GF-D8 (cell line): ENCODE measurements at places on chromosomes 1 and 21.

GRCh38 chr1:203187689-203188264 lies 1.3 kb upstream of the CHI3L1 start:
- no peak for DNase-seq

GRCh38 chr1:148290881-148291280 lies 138.8 kb upstream of the NBPF11 start:
- DNase-seq, result no peak

DNA sequence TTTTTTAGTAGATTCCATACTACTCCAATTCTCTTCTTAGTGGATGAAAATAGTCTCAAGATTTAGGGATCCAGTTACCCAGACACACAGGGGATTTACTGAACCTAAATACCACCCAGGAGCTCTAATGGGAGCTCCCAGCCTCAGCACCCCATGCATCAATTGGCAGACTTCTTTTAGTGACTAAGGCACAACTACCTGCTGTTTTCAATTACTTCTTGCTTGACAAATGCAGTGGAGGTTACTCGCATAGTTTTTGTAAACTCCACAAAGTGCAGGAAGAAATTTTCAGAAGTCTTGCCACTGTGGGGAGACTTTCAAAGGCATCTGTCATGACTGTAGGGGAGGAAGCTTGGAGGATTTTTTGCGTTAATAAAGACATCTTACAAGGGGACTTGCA lies 35.5 kb upstream of the MAP10 start:
- DNase-seq, result no peak

- DNase-seq, result no peak
Observed at GRCh38 chr1:177067752-177068410, 96.6 kb downstream of the ASTN1 start.

DNA sequence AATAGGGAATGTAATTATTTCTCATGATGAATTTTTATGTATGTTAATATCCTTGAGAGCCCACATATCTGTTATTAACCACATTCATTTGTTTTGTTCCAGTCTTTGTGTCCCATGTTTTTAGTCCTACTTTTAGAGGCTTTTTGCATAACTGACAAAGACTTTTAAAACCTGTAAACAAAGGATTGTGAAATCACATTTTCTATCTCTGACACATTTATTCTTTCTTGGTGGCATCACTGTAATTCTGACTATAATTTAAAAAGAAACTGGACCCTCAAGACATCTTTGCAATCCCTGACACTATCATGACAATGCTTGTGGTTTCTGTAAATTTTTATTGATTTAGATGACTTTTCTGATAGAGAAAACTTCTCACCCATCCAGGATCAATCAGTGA lies 313.1 kb downstream of the SIPA1L2 start:
- DNase-seq, result no peak

DNA sequence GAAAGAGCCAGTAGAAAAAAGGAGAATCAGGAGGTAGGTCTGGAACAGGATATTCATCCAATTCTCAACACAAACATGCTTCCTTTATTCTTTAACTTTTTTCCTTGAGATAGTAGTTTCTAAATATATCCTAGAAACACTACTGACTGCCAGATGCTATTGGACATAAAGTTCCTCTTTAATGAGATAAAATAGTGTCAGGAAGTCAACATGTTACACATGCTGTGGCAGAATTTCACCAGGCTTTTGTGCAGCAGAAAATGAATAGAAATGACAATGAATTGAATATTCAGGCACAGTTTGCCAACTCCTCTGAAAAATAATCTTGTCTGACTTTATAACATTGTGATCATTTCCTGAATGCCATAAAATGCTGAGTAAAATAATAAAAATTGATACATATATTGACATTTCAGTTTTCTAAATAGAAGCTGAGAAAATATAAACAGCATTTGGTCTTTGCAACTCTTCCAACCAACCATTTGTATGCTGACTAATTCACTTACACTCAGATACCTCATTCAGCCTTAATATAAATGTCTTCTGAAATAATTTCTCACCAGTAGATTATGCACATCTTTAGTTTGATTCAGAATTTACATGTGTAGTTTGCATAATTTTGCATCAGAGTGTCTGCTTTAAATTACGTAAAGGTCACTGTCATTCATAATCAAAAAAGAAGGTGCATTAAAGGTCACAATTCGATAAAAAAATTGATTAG lies 486.1 kb upstream of the ADGRL2 start:
- DNase-seq, result no peak

DNA sequence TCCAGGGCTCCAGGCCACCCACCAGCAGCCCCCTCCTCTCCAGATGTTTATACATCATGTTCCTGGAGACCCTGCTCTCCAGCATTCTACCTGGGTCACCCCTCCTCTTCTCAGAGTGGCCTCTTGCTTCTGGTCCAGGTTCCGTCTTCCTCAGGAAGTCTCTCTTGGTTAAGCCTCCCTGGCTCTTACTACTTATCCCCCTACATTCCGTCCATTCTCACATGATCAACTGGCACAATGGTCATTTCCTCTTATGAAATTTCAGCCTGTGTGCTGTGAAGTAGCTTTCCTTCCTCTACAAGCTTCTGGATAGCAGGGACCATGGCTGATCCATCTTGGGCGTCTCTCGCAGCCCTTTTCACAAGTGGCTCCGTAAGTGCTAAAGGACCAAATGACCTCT lies 33.9 kb upstream of the ATP2B4 start:
- no peak for DNase-seq

DNA sequence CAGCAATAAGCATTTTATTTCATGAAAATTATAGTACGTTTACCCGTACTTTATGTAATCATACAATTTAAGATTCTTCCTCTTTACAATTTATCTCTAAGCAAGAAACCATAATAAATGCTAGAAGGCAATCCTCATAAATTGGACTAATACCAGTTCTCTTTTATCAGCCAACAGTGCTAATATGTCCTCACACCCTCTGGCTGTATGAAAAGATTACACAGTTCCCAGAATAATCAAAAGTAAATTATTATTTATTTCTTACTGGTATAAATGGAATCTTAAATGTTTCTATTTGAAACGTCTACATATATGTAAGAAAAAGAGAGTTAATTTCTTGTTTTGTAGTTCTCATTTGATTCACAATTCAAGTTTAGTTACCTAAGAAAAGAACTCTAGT lies 3.1 kb upstream of the CDKN2C start:
- no peak for DNase-seq

GRCh38 chr1:115170961-115171392 lies 81.7 kb upstream of the TSPAN2 start:
- no peak for DNase-seq

DNA sequence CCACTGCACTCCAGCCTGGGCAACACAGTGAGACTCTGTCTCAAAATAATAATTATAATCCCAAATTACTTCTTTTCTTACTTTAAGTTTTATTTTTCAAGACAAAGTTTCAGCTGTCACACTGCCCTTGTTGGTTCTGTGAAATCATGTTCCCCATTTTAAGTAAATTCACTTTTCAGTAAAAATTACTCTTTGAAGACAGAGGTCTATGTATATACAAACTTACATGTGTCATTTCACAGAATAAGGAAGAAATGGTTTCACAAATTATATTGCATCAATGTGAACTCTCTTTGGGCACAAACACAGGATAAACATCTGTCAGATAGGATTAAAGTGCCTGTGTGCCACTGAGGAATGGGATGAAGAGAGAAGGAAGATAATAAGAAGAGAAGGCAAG lies 33.1 kb upstream of the ETS2 start:
- DNase-seq, result no peak

DNA sequence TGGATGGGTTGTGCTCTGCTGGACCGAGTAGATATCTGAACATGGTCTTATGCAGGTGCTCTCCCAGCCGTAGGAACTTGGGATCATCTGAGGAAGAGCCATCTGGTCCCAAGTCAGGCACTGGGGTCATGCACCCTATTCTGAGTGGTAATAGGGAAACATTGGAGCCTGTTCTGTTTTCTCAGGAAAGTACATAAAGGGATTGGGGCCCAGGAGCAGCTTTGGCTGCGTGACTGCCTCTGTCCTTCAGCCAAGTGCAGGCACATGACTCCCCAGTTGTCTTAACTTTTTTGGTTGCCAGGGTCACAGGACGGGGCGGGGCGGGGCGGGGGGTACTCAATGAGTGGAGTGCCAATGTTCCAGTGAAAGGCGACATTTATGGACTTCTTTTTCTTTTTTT lies 11.5 kb downstream of the PFKFB2 start:
- no peak for DNase-seq

GRCh38 chr1:2372551-2373490 lies 18.5 kb downstream of the MORN1 start:
- no peak for DNase-seq

GRCh38 chr1:46284597-46285564 lies 18.5 kb downstream of the LRRC41 start:
- DNase-seq, result no peak

DNA sequence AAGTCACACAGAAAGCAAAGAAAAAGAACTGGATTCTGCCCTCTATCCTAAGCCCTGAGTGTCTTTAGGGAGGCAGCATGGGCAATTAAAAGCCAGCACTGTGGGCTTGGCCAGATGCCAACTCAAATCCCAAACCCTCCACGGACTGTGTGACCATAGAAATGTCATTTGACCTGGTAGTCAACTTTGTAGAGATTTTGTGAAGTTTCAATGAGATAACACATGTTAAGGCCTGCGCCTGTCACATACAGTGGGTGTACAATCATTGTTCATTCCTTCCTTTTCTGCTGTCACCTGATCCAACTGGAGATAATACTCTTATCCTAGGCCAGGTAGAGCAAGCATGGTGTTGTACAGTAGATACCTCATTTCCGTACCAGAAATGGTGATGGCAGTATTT lies 54.2 kb downstream of the TMEM53 start:
- DNase-seq, result no peak

DNA sequence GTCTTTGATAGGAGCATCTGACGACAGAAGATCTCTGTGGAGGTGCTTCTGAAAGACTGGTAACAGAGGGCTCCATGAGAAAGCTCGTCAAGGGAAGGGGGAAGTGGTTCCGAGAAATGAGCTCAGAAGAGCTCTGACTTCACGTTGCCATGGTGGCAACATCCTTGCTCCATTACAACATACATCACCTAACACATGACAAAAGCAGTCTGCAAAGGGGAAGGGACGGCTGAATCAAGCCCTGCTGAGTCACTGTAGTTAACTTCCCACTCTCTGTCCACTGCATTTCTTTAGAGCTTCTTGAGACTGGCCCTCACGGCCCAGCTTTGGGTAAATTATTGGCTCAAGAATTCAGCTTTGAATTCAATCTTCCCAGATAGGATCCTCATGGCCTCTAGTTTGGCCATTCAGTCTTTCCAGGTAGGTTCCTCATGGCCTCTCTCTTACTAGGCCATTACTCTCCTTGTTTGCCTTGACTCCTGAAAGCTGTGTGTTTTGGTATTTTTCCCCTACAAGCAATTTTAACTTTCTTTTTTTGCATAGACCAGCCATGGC lies 88.0 kb upstream of the ZNF648 start:
- peak; percentile 94 for DNase-seq

GRCh38 chr1:27545271-27545670 lies 55.3 kb upstream of the WASF2 start:
- DNase-seq, result no peak

- no peak for DNase-seq
Observed at GRCh38 chr1:178725466-178726086, 532 bp downstream of the RALGPS2 start.

DNA sequence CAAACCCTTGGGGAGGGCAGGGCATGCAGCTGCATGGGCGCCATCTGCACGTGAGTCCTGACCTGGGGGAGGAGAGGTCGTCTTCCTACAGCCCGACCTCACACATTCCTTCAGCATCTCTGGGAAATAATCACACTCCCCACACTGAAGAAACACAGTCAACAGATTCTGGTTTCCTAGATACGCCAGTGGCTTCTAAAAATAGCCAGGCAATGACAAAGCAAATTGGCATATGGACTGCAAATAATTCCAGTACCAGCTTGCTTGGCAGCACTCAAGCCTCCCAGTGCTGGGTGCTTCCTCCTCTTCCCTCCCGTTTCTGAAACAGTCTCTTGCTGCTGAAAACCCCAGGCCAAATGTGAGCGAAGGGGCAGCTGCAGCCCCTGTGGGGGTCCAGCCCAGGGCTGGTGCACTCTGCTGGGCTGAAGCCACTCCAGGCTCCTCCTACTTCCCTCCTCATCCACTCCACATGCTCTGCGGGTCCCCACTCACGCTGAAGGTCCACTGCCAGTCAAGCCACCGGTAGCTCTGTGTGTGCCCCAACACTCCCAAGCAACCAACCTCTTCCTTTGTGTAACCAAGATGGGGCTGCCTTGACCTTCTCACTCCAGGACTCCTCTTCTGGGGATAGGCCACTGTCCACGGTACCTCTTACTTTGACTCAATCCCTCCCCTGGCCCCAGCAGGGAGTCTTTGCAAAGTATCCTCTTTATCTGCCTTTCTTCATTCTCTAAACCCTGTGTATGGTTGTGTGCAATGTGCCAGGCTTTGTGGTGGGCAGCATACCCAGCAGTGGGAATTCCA lies 69.0 kb downstream of the KCND3 start:
- no peak for DNase-seq

DNA sequence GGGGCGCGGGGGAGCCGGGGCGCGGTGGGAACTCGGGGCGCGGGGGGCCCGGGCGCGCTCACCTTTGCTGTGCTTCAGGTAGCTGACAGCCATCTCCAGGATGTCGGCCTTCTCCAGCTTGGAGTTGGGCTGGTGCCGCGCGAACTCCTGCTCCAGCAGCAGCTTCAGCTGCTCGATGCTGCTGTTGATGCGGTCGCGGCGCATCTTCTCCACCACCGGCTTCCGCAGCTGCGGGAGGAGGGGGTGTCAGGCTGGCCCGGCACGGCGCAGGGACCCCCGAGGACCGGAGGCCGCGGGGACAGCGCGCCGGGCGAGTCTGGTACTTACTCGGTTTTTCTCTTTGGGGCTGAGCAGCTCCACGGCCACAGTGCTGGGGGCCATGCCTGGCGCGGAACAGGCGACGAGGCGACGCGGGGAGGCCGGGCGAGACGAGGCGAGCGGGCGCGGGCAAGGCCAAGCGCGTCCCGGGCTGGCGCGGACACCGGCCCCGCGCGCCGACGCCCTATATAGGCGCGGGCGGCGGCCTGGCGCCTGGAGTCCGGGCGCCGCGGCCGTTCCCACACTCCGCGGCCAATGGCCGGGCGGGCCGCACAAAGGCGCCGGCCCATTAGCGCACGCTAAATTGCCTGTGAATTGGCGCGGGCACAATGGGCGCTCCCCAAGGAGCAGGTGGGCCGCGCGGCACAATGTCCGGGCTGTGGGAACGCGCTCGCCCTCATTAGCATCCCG lies at the start of gene HES5:
HES5 (minus strand) TSS at position 480 of the 729 bp plus-strand sequence; CDS start at position 381, 99 bp downstream.
- no peak for DNase-seq

DNA sequence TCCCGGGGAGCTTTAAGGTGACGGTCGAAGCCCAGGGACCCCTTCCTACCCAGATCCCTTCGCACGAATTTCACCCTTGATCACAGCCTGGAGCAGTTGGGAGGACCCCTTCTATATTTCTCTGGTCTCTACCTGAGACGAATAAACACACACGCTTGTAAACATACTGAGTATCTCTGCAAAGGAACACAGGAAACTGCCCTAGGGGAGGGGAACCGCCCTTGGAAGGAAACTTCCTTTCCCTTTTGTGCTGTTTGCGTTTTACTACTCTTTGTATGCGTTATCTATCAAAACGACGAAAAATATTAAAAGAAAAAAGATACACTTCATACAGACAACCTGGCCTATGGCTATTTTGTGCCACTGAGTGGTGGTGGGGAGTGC lies 750 bp downstream of the NECAP2 start:
- no peak for DNase-seq

GRCh38 chr1:209567698-209568175 lies 15.8 kb upstream of the CAMK1G start:
- DNase-seq, result no peak

- DNase-seq, result no peak
Observed at GRCh38 chr21:41201385-41201784, 33.4 kb downstream of the BACE2 start.
